ENCODE measurements at places on chromosomes 13 and 19.

- peak; percentile 16 for DNase-seq
These were observed 19.9 kb downstream of the ZSWIM9 start for GRCh38 chr19:48190288-48190884.

DNA sequence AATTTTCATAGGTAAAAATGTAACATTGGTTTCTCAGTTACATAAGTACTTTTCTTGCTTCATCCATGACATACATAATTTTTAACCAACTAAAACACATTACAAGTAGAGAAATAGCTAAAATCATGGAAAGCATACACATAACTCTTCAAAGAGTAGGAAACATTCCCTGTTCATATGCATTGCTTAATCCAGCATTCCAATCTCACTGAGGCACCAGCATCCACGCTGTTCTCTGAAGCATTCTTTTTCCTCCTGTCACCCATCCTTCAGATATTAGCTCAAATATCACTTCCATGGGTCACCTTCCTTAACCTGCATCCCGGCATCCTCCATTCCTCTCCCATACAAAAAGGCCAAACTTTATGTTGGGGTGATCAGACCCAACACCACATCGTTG, 79.1 kb downstream of the ZNF254 start:
- no peak for DNase-seq

- no peak for DNase-seq
These were observed 1077.6 kb downstream of the DIAPH3 start for GRCh38 chr13:59086147-59086546.

DNA sequence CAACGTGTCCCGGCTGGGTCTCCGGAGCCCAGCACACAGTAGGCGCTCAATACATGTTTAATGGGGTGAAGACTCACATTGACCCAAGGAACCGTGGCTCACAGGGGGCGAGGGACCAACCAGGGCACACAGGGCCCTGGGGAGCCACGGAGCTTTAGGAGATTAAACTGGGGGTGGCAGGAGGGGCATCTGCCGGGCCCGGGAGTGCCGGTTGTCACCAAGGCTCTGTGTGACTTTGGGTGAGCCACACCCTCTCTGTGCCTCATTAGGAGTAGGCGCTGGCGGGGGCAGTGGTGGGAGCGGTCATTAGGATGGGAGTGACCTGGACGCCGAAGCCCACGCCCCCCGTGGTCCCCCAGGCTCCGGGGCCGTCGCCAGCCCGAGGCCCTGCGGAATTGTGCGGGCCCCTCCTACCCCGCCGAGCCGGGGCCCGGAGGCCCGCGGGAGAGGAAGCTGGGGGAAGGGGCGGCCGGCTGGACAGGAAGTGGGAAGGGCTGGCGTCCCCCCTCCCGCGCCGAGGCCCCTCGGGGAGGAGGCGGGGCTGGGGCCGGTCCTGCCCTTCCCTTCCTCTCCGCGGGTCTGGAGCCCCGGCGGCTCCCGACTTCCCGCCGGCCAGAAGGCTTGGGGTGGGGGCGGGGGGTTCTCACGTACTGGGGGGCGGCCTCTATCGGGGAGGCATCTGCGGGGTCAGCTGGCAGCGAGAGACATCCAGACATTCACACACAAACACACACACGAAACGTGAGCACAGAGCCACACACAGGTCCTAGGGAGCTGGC, 1.8 kb upstream of the SSBP4 start:
- no peak for DNase-seq

- DNase-seq = no peak
These were observed 1399.2 kb upstream of the ATXN8OS start for GRCh38 chr13:68708336-68708908.
